Activated CD4-positive, CD25-positive, alpha-beta regulatory T cell treated with anti-CD3 and anti-CD28 coated beads, Interleukin-2, amount 50 U/mL, for 24 hours (primary cell): ENCODE measurements at places on chromosomes 7 and 10.
A peak's percentile ranks its signal among the peaks of the same experiment; 100 is the strongest.

DNA sequence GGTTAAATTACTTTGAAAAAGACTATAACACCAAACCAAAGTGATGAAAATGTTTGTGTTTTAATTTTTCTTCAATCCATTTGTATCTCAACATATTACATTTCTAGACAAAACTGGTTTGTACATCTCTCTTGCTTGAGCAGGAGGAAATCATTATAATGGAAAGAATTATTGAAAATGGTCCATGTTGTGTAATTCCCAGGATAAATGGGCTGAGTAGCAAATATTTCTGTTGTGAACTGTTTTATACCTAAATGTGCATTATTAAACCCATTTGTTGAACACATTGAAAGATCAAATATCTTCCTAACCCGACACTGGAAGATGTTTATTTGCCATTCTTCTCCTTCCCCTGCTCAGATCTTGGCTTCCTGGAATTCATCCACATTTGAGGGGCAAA lies 14.1 kb upstream of the CDK6 start:
- no peak for ATAC-seq

DNA sequence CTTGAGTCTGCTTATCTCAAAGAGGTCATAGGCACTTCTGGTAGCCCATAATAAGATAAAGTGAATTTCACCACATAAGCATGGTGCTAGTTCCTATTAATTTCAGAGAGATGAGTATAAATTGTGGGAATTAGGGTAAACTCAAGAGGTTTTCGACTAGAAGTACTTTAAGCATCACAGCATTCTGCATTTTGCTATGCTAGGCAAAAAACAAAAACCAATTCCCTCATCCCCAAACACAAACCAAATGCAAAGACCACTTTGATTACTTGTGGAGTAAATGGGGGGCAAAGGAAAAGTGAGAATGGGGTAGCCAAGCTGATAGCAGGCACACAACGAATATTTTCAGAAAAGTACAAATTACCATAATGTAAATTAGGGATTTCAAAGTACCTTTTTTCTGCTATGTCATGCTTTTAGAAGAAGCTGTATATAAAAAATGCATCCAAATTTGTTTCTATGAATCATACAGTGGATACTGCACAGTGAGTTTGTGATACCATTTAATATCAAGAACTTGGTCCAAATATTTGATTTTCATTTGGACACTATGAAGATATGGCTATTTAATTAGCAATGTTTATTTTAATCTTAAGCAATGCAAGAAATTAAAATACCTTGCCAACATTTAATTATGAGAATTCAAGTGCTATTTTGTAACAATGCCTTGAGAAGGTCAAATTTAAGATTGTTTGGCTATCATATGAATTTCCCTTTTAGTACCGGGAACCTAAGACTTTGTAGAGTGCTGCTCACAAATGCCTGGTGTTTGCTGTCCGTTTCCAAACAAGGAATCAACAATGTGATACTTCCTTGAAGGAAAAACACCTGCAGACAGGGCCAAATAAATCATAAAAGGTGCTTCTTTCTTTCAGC lies 455.5 kb downstream of the PHTF2 start:
- no peak for ATAC-seq

- no peak for ATAC-seq
Measured at GRCh38 chr10:91602868-91603568, 29.9 kb downstream of the PPP1R3C start.

GRCh38 chr10:88830643-88831268 lies 20.9 kb downstream of the ANKRD22 start:
- ATAC-seq: peak; percentile 61

- ATAC-seq: no peak
Measured at GRCh38 chr7:134016223-134016941, 110.8 kb upstream of the LRGUK start.

- ATAC-seq: no peak
Measured at GRCh38 chr7:113161050-113161449, 42.7 kb upstream of the SMIM30 start.

DNA sequence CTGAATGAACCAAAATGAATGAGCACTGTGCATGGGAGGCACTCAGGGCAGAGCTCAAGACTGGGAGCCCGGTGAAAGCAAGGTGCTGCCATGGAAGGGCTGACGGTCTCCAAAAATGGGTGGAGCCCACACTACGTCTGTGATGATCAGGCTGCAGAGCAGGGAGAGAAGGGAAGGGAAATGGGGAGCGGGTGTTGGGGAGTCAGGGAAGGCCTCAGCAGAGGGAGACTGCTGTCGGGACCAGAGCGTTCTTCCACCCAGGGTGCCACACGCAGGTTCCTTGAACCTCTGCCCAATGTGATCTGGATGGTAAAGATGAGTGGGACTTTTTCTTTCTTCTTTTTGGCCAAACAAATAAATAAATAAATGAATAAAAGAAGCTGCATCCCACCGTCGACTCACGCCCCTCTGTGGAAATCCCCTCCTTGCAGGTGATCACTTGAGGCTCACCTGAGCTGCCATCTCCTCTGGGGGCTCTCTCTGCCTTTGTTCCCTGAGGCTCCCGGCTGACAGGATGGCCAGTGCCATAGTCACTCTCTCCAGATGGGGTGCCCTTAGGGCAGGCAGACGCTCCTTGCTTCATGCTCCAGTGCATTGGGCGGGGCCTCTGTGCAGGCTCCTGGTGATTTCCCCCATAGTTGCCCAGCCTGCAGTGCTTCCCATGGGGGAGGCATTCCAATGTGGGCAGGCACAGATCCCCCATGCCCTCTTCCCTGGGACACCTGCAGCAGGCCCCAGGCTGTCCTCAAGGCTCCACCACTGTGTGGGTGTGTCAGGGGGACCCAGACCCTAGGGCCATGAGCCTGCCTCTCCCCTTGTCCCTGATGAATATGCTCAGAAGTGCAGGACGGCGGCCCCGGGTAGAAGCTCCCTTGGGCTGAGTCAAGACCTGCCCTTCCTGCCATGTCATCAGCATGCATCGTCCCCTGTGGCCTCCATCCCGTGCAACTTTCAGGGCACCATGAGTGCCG lies 131.8 kb downstream of the PTPN20 start:
- ATAC-seq: no peak

- ATAC-seq: no peak
Measured at GRCh38 chr10:66924674-66925345, 1.0 kb upstream of the LRRTM3 start.

GRCh38 chr7:148747274-148747673 lies 48.6 kb downstream of the CUL1 start:
- ATAC-seq: no peak

DNA sequence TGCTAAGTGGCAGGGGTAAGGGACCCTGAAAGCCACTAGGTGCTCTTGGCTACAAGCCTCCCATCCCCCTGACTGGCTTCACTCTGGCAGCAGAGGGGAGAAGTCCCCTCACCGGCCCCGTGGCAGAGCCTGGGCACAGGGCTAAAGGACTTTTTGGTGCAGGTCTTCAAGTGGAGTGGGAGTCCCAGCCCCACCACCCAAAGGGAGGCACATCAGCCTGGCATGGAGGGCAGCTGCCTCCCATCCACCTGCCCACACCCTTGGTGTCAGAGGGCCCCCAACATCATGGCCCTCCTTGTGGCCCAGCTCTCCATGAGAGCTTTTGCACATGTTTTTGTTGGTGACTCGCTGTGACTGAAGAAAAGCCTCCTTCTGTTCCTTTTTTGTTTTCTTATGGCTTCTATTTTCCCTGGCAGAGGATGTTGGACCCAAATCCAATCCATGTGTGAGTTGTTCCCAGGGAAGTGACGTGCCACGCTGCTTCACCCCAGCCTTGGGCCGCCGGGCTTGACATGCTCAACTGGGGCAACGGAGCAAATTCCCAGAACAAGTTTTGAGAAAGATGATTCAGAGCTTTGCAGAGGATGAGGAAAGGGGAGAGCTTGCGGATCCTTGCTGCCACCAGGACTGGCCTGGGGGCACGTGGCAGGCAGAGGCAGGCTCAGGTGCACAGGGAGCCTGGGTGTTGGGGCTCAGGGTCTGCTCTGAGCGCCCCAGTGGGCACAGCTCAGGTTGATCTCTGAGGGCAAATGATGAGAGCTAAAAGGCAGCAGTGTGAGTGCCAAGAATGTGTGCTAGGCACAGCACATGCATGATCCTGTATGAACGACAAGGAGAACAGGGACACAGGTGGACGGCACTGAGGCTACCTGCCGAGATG lies 1.9 kb upstream of the AEBP1 start:
- ATAC-seq: no peak

DNA sequence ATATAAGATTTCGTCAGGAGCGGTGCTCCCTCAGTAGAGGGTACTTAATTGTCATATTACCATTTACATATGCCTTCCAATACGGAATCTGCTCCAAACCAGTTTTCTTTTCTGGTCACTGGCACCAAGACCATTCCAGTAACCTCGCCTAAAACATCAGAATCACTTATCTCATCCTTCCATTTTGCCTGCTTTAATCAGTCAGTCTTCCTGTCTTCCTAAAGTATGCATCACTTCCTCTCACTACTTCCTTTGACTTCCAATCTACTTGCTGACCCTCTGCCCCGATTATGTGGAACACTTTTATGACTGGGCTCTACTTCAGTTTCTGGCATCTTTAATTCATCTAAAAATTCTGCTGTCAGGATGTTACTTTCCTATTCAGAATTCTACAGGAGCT lies 33.5 kb downstream of the CUL2 start:
- no peak for ATAC-seq

DNA sequence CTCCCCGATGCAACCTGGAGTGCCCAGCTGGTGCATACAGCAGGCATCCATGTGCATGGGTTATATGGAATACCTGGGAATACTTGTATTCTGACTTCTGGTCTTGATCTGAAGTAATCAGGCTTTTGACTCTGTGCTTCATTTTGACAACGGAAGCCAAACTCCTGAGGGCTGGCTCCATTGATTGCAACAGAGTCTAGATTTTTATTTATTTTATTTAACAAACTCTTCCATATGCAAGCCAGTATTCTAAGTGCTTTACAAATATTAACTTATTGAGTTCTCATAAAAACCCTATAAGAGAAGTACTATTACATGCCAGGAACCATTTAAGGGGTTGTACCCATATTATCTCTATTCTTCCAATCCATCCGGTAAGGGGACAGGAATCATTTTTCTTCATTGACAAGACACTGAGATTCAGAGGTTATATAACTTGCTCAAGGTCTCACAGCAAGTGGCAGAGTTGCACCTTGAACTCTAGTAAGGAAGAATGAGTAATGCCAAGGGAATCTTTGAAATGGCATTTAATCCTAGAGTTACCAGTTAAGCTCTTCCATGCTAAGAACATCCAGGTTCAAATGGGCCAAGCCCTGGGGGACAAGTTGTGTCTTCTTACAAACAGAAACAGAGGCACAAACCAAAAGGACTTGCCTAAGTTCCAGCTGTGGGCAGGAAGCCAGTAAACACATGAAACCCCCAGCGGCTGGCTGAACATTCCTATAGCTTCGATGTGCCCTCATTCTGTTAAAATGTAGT lies 241.0 kb downstream of the WDR11 start:
- ATAC-seq: no peak

GRCh38 chr10:95788830-95789229 lies 32.9 kb downstream of the ENTPD1 start:
- ATAC-seq: no peak

- ATAC-seq: no peak
Measured at GRCh38 chr10:127904311-127905000, 2.4 kb upstream of the PTPRE start.

GRCh38 chr7:18824157-18824556 lies 293.3 kb downstream of the TWIST1 start:
- ATAC-seq: no peak

- ATAC-seq: no peak
Measured at GRCh38 chr7:135672560-135673359, 10.4 kb downstream of the STMP1 start.

- no peak for ATAC-seq
Measured at GRCh38 chr7:47371733-47372368, 210.1 kb downstream of the TNS3 start.

GRCh38 chr10:110324805-110325280 lies 20.1 kb upstream of the SMNDC1 start:
- peak; percentile 58 for ATAC-seq

DNA sequence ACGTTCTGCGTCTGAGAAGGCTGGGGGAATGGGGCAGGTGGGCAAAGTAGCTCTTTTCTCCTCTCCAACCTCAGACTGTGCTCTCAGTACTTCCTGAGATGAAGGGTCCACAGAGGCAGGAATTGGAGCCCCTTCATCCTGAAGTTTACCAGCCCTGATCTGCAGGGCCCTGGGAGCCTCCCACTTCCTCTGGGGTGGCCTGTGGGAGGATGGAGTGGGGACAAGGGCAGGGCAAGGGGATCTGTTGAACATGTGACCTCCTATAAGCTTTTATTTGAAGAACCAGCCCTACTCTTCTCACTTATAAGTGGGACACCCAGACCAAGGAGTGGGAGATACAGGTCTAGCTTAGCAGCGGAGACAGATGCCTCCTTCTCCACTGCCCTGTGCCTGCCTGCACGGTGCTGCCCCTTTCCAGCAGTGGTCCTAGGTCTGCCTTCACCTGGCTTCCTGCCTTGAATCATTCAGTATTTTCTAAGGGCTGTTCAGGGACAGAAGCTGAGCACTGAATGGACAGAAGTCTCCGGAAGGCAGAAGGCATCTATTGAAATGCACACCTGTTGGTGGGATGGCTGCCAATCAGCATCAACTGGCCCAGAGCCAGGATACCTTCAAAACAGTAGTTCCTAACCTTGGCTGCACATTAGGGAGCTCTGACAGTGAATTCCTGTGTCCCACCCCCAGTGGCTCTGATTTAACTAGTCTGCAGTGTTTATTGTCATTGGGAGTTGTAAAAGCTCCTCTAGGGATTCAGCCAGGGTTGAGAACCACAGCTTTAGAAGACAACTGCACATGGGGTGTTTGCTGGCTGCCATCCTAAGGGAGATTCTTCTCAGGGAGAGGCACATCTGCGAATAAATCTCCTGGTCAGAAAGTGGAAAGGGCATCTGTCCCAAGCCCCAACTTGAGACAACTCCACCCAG lies 2.7 kb upstream of the ARHGAP22 start:
- no peak for ATAC-seq

- no peak for ATAC-seq
Measured at GRCh38 chr7:108226816-108227299, 96.7 kb upstream of the LAMB4 start.

DNA sequence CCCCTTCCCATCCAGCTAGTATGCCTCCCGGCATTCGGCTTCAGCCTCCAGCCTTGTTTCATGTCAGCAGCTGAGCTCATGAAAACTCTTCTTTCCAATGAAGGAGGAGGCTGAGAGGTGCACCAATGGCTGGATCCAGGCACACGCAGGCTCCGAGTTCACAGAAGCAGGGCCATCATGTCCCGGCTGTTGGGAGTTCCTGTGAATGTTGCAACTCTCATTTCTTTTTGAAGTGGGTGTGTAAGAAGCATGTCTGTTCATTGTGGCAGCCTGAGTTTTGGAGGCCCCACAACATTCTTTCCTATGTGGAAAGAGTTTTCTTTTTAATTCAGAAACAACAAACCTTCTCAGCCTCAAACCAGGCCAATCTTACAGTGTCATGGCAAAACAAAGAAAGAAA lies 89.7 kb downstream of the PTPRE start:
- no peak for ATAC-seq
